Caudate nucleus (tissue), 63 donors: ENCODE measurements at places on chromosomes 13 and 19.

DNA sequence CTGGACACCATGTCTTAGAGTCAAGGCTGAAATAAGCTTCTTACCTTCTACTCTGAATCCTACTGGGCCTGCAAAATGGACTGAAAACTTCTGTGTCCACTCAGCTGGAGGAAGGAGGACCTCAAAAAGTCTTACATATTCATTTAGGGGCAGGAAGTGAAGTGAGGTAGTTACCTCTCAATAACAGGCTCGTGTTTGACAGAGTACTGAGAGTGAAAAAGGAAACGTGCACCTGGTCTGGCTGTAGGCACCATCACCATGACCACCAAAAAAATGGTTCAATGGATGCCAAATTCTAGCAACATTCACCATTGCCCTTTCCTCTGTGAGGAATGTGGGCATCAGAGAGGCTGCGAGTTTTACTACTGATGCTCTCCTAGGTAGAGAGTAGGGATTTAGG, 176.2 kb downstream of the RFC3 start:
- no peak for DNase-seq

GRCh38 chr13:35957996-35958395, 173.2 kb downstream of the DCLK1 start:
- DNase-seq, result no peak

GRCh38 chr19:19059837-19060611, 3.8 kb upstream of the SLC25A42 start:
- DNase-seq, result no peak

DNA sequence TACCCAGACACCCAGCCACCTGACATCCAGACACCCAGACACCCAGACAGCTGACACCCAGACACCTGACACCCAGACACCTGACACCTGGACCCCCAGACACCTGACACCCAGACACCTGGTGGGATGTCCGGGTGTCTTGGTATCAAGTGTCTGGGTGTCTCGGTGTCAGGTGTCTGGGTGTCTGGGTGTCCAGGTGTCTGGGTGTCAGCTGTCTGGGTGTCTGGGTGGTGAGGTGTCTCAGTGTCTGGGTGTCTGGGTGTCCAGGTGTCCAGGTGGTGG, 18.6 kb downstream of the C19orf12 start:
- no peak for DNase-seq

GRCh38 chr19:10505583-10506229, 2.5 kb upstream of the KEAP1 start:
- DNase-seq, result peak; percentile 30

- no peak for DNase-seq
These were observed 2.6 kb upstream of the HAUS5 start for GRCh38 chr19:35609851-35610353.

DNA sequence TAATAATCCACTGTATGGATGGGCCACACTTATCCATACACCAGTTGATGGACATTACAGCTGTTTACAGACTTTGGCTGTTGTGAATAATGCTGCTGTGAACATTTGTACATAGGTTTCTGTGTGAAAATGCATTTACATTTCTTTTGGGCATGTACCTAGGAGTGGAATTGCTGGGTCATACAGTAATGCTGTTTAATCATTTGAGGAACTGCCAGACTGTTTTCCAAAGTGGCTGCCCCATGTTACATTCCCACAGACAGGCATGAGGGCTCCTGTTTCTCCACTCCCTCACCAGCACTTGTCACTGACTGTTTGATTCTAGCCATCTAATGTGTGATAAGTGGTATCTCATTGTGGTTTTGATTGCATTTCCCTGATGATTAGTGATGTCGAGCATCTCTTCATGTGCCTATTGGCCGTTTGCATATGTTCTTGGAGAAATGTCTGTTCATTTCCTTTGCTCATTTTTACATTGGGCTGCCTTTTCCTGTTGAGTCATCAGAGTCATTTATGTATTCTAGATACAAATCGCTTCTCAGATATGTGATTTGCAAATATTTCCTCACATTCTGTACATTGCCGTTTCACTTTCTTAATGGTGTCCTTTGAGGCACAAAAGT, 12.8 kb downstream of the TMEM255B start:
- no peak for DNase-seq

GRCh38 chr13:110343241-110343865, 36.3 kb downstream of the COL4A2 start:
- DNase-seq, result no peak

DNA sequence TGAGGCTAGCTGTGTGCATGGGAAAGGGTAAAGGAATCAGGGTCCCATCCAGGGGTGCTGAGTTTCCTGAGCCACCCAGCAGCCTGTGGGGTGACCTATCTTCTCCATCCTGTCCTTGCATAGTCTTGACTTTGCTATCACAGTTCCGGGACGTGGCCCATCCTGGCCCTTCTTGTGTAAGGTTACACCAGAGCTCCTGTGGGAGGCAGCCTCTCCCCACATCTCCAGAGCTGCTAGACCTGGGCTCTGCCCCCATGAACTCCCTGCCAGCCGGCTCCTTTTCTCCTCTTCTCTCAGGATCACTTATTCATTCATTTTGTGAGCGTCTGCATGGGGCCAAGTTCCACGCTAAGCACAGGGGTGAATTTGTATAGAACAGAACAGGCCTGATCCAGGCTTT, 238.9 kb downstream of the TSHZ3 start:
- DNase-seq, result no peak

- DNase-seq, result no peak
These were observed 729 bp downstream of the STK11 start for GRCh38 chr19:1206150-1206863.

- DNase-seq, result no peak
These were observed 1.5 kb upstream of the RAD23A start for GRCh38 chr19:12944104-12944674.

GRCh38 chr13:102846261-102847015, 606 bp downstream of the ERCC5 start:
- no peak for DNase-seq
